ENCODE measurements at places on chromosomes 11 and 22.

- DNase-seq = no peak
Measured at GRCh38 chr11:33733980-33734379, 2.2 kb downstream of the CD59 start.

DNA sequence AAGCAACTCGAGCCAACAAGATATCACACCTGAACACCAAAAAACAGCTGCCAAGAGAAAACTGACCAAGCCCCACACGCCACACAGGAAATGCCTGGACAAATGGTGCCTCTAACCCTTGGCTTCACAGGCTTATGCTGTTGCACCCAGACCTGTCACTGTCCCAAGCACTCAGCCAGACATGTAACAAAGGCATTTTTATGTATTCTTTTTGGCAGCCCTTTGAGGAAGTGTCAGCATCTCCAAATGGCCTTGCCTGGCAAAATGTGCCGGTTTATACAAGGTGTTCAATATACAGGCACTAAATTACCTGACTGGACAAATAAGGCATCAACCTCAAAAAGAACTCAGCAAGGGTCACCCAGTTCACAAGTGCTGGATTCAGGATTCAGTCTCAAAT lies 6.1 kb downstream of the HDHD5 start:
- no peak for DNase-seq

DNA sequence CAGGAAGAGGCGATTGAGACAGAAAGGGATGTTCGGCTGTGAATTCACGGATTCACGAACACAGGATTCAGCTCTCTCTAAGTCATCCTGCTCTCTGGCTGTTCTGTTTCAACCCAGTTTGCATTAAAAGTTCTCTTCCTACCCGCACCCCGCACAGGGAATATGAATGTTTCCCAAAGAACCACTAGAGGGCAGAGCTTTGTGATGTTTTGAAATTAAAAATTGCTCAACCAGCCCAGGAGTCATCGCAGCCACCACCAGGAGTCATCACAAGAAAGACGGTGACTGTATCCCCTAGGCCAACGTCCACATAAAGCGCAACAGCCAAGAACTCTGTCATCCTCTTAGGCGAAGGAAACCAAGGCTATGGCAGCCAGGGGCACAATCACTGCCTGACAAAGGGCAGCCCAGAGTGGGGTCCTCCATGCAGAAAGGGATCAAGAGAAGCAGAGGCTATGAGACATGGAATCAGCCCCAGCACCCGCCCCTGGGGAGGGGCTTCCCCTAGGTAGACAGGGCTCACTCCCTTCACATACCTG lies 122.4 kb downstream of the WT1 start:
- no peak for DNase-seq

DNA sequence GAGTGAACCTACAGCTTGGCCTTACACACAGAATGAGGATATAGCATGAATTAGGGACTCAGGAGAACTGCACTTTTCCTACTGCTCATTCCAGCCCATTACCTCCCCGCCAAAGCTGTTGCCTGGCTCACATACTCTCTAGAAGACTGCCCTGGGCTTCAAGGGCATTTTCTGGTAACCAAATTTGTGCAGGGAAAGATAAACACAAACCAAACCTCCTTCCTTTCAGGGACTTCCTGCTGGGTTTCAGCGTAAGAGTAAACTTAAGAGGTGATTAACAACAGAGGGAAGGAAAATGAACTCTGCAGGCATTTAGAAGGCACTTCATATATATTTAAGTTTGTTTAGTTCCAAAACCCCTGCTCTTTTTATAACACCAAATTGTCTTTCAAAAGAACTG lies 194.9 kb downstream of the SWAP70 start:
- no peak for DNase-seq

DNA sequence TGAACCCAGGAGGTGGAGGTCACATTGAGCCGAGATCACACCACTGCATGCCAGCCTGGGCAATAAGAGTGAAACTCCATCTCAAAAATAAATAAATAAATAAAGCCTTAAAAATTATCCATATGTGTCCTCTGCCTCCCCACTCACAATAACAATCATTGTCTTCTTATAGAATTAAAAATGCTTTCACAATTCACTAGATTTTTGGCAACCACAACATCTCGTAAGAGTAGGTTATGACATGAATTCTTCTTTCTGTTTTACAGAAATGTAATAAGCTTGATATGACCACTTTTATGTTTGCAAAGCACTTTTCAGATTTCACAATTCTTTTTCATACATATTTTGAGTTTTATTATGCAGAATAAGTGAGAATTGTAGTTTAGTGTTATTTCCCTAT lies 54.5 kb upstream of the HSPA8 start:
- no peak for DNase-seq

DNA sequence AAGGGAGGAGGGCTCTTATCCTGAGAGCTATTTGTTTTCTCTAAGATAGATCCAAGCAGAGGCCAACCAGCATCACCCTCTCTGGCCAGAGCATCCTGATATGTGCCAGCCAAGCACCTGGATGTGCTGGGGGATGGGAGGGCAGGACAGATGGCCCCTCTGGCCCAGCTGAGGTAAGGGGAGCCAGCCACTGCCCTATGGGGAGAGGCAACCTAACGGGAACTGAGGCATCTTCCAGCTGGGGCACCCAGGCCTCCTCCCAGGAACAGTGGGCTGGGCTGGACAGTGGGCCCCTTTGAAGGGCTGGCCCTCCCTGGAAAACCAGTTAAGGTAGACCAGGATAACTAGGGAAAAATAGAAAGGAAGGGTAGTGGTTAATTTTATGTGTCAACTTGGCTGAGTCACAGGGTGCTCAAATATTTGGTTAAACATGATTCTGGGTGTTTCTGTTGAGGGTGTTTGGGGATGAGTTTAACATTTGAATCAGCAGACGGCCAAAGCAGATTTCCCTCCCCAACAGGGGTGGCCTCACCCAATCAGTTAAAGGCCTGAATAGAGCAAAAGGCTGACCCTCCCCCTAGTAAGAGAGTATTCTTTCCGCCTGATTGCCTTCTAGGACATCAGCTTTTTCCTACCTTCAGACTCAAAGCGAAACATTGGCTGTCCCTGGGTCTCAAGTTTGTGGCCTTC lies 595.1 kb downstream of the BUD13 start:
- no peak for DNase-seq

- no peak for DNase-seq
Measured at GRCh38 chr11:107655602-107656001, 56.3 kb downstream of the SLN start.

DNA sequence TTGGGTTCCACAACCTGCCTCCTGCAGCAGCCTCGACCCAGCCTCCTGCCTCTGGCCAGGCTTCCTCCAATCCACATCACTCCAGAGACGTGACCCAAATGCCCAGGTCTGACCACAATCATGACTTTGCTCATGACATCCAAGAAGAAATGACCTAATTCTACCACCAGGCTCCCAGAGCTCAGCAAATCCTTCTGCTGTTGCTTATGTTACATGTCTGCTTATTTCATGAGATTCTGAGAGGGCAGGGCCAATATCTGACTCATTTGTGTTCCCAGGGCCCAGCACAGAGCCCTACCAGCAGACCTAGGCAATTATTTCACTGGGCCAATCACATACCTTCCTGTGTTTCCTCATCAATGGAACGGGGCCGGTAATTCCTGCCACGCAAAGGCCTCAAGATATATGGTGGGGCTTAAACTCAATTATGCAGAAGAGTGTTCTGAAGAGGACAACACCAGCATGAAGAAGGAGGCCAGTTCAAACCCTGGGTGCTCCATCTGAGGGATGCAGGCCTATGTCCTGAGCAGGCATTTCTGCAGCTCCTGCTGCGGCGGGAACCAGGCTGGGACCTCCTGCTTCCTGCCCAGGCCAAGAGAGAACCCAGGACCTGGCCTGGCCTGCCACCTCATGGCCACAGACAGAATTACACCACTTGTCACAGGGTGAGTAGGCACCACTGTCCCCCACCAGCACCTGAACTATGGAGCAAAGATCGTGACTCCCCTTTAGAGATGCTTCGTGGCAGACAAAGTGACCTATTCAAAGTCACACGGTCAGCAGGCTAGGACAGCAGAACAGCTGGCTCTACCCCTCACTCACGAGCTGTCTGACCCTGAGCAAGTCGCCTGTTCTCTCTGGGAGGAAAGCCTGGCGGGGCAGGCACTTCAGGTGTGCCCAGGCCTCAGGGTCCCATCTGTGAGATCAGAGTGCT lies 5.9 kb downstream of the CENPM start:
- peak; percentile 69 for DNase-seq

GRCh38 chr22:45638834-45639746 lies 32.5 kb upstream of the ATXN10 start:
- no peak for DNase-seq

- no peak for DNase-seq
Measured at GRCh38 chr22:31086703-31087330, 5.7 kb downstream of the SMTN start.

DNA sequence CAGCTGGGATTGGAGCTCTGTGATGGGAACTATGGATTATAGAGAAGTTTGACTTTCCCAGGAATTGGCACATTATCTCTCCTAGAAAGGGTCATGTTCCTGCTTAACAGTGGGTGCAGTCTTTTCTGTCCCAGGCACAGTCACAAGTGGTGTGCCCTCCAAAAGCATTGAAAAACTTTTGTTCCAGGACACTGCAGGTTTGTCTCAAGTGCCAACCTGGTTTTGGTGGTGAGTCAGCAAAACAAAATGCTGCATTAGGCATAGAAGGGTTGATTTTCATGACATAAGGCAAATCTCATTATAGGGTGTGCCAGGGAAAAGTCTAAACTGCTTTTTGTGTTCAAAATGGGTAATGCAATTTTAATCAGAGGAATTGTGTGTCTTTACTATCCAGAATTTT lies 4.9 kb downstream of the HTATIP2 start:
- no peak for DNase-seq

- no peak for DNase-seq
Measured at GRCh38 chr11:107301878-107302277, 155.7 kb downstream of the CWF19L2 start.

GRCh38 chr11:116598556-116598955 lies 174.2 kb downstream of the BUD13 start:
- DNase-seq = no peak

GRCh38 chr11:122933416-122933815 lies 48.2 kb downstream of the BSX start:
- no peak for DNase-seq

GRCh38 chr11:65847746-65848145 lies 10.2 kb downstream of the CFL1 start:
- DNase-seq = no peak

GRCh38 chr22:37256075-37256726 lies 12.1 kb upstream of the RAC2 start:
- DNase-seq = no peak

DNA sequence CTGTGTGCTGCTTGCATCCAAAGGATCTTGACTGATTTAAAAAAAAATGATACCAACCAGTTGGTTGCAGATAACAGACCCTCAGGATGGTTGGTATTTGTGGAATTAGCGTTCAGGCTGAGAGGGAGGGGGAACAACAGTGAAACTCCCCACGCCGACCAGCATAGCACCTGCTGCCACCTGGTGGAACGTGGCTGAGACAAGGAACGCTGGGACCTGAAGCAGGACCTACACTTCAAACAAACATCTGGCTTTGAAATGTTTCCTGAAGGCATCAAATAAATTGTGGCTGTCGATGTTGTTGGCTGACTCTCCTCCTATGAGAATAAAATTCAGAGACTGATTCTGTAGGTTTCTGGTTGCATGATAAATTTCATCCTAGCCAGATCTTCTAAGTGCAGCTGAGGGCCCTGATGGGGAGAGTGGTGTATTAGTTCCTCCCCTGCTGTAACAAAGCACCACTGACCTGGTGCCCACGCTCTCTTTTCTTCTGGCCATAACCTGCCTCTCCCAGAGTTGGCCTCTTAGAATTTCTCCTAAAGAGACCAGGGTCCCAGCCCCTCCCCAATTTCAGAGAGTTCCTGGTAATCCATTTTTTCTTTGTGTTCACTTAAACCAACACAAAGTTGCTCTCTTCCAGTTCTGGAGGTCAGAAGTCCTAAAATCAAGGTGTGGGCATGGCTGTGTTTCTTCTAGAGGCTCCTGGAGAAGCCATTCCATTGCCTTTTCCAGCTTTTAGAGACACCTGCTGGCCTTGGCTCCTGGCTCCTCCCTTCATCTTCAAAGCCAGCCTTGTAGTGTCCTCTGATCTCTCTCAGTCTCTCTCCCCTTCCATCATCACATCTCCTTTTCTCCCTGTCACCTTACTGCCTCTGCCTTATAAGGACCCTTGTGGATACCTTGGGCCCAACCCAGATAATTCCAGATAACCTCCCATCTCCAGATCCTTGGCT lies 17.3 kb downstream of the APOL2 start:
- no peak for DNase-seq

DNA sequence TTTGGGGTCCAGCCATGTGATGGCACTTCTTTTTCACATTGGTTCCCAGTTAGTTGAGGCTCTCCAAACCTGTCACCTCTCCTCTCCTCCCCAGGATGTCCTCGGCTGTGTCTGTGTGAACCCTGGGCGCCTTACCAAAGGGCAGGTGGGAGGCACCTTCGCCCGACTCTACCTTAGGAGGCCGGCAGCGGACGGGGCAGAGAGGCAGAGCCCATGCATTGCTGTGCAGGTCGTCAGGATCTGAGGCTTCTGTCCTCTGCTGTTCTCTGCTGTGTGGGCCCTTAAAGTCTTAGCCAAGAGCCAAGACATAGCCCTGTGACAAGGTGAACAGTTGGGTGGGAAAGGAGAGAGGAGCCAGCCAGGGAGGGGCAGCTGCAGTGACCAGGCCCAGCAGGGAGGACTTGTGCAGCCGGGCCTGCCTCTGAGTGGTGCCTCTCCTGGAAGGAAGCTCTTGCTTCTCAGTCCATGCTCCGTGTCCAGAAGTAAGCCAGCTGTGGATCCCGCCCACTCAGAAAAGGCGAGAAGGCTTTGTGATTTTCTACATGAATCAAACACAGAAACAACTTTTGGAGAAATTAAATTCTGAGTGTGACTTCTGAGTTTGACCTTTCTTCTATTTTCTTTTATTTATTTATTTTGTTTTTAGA lies 17.5 kb upstream of the CDC42EP2 start:
- no peak for DNase-seq

DNA sequence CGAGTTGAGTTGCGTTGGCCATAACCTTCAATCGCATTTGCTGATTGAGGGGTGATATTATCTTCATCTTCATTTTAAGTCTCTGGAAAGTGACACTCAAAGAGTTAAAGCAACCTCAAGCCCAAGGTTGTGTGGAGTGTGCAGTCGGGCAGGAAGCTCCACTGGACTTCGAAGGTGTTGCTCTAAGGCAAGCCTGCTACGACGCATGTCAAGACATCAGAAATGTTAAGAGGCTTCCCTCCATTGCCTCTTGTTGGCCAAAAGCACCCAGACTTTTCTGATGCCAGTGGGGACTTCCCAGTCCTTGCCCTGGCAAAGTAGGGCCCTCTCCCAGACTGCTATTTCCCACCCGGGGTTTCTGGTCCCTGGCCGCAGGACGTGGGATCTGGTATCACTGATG lies 23.6 kb upstream of the SCGB1D1 start:
- DNase-seq = no peak

Measured in GM06990 (cell line).